ENCODE measurements at places on chromosomes 11 and 22.

GRCh38 chr22:17639247-17639741 is 737 bp downstream of the BCL2L13 start:
- peak; percentile 6 for DNase-seq

- peak; percentile 31 for DNase-seq
Observed at GRCh38 chr11:13776134-13776815, 107.8 kb downstream of the FAR1 start.

DNA sequence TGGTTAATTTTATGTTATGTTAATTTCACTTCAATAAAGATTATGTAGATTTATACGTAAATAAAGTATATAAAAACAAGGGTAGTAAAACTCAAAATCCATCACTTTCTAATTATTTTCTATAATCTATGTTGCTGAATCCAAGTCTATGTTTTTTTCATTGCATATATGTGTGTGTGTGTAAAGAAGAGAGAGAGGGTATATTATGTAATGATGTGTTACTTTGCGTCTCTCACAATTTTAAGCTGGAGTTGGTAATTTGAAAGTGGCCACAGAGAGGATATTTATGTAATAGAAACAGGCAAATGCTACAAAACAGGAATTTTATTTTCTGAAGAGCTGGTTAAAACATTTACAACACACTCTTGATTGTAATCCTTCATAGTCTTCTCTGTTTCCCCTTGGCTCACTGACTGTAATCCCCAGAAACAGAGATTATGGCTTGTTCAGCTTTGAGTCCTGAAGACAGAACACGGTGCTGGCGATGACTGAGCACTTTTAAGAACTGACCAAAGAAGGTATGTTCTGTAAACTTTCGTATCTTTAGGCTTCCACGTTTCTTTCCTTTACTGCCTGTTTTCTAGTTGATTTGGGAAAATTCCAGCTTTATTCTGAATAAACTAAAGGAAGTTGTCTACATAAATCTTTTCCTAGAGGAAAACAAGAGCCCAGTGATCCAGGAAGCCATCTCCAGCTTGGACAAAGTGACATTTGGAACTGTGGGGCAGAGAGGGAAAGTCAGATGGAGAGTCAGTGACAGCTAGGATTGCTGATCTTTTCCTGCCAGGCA is 43.6 kb downstream of the OR2AG2 start:
- no peak for DNase-seq

- DNase-seq, result no peak
Observed at GRCh38 chr11:28903716-28904115, 795.5 kb downstream of the METTL15 start.

GRCh38 chr11:16791191-16791961 is 52.9 kb downstream of the C11orf58 start:
- DNase-seq, result no peak

DNA sequence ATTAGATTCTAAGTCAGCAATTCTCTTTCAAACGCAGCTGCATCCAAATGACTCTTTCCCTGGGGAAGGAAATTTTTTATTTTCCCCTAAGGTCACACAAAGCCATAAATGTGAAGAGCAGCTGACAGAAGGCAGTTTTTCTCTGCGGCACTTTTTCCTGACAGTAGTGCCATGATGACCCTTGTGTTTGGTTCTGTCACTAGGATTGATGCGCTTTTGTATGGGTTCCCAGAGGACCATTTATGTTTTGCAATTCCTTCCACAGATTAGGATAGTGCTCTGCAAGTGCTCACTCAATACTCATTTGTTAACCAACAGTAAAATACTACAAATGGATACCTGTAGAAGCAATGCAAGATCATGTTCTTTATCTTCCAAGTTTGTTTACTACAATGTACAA is 359.6 kb upstream of the CTSC start:
- no peak for DNase-seq

DNA sequence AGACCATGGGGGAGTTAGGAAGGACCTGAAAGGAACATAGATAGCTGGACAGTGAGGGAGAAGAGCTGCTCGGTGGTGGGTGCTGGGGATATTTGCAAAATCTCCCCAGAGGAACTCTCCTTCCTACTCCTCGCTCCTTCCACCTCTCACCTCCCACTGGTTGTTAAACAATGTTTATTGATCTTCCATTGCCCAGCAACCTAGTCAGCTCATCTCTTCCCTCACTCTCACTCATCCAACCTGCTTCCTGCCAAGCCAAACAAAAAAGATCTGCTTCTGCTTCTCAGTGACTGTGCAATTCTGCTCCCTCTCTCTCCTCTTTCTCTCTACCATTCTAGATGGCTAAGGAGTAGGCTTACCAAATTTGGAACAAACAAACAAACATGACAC is 115.0 kb downstream of the SLC1A2 start:
- DNase-seq, result no peak

- DNase-seq, result no peak
Observed at GRCh38 chr11:77267962-77268361, 33.5 kb downstream of the GDPD4 start.

DNA sequence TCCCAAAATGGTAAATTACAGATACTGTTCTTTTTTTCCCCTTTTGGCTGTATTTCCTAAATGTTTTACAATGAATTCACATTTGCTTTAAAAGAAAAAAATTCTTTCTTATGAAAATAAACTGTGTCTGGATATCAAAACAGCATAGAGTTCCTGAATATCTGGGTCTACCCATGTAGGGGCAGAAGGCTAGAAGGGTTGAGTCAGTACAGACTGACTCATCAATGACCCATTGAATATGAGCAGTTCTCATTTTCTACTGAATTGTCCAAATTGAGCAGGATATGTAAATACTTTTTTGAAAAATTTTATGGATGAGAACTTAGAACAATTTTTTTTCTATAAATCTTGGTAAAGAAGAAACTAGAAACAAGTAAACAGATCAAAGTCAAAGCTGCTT is 16.3 kb upstream of the C11orf87 start:
- DNase-seq, result no peak

DNA sequence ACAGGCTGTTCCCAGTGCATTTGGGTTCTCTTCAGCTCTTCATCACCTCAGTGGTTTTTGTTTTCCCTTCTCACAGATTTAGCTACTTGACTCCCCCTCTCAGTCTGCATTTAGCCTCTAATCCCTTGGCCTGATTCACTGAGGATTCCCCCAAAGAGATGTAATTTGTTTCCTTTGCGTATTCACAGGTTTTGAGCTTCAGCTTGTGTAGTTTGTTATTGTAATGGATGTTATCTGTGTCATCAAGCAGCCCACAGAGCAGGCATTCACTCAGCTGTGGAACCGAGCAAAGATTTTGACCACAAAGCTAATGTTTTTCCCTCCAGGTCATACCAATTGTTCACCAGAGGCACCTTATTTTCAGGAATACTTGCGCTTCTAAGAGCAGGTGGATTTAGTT is 6.4 kb upstream of the ME3 start:
- DNase-seq, result no peak

- DNase-seq, result no peak
Observed at GRCh38 chr22:41831828-41832552, 915 bp upstream of the SREBF2 start.

DNA sequence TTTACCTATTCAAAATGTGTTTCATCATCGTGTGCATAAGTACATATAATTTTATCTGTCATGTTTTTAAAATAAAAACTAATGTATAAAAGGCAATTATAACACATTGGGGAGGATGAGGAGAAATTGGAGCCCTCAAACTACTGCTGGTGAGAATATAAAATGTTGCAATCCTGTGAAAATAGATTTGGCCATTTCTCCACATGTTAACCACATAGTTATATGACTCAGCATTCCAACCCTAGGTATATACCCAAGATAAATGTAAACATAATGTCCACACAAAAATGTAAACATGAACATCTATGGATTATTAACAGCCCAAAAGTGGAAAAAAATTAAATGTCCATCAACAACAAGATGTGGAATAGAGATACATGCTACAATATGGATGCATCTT is 928.0 kb upstream of the FAT3 start:
- no peak for DNase-seq

DNA sequence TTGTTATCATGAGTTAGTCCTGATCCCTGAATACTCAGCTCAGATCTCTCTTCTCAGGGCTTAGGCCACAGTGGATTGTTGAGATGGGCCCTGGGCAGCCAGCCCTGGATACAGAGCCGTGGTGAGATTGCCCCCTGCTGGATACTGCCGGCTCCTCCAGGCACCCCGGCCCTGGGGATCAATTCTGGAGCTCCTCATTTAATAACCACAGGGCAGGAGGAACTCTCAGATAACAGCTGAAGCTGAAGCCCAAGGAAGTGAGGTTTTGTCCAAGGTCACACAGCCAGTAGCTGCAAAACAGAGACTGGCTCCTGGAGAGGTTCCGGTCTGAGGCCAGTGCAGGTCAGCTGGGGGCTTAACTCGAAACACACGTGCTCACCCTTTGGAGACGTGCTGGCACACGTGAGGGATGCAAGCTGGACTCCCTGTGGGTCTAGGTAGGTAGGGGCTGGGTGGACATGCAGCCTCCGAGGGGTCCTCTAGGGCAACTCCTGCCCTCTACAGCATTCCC is 16.0 kb downstream of the USH1C start:
- DNase-seq, result peak; percentile 34

GRCh38 chr11:19679952-19680828 is 32.4 kb upstream of the NAV2 start:
- no peak for DNase-seq

Measured in T-helper 9 cell (primary cell).